Activated T-cell treated with anti-CD3 and anti-CD28 coated beads for 48 hours (primary cell): ENCODE measurements at places on chromosomes 7 and 10.

DNA sequence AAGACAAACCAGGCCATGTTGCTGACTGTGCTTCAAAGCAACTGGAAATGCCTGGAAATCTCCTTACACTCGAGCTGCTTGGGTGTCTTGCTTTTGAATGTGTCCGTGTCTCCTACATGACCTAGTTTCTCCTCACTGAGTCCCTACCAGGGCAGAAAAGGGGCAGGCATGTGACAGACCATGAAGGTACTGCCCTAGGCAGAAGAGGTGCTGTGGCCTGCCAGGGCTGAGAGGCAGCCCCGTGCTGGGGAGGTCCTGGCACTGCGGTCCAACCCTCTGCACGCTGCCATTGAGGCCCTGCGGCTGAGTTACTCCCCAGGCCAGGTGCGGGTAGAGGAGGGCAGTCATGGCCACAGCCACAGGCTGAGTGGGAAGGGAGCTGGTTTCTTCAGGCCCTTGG lies 159.3 kb downstream of the LYZL1 start:
- DNase-seq = no peak

DNA sequence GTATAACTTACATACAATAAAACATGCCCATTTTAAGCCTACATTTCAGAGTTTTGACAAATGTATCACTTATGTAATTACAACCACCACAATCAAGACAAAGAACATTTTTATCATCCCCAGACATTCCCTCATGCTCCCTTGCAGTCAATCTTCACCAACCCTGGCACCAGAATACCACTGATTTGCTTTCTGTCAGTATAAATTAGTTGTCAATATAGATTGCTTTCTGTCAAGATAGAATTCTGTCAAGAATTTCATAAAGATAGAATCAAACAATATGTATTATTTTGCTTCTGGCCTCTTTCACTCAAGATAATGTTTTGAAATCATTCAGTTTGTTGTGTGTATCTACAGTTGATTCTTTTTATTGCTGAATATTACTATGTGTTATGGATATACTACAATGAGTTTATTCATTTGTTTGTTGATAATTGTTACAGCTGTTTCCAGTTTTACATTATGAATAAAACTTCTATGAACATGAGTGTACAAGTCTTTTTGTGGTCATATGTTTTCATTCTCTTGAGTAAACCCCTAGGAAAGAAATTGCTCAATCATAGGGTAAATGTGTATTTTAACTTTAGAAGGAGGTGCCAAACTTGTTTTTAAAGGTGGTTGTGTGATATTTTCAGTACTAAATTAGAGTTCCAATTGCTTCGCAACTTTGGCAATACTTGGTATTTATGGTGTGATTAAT lies 56.9 kb downstream of the IFIT5 start:
- DNase-seq = no peak

- DNase-seq = no peak
These were observed 3.3 kb downstream of the SLC26A3 start for GRCh38 chr7:107799647-107800264.

DNA sequence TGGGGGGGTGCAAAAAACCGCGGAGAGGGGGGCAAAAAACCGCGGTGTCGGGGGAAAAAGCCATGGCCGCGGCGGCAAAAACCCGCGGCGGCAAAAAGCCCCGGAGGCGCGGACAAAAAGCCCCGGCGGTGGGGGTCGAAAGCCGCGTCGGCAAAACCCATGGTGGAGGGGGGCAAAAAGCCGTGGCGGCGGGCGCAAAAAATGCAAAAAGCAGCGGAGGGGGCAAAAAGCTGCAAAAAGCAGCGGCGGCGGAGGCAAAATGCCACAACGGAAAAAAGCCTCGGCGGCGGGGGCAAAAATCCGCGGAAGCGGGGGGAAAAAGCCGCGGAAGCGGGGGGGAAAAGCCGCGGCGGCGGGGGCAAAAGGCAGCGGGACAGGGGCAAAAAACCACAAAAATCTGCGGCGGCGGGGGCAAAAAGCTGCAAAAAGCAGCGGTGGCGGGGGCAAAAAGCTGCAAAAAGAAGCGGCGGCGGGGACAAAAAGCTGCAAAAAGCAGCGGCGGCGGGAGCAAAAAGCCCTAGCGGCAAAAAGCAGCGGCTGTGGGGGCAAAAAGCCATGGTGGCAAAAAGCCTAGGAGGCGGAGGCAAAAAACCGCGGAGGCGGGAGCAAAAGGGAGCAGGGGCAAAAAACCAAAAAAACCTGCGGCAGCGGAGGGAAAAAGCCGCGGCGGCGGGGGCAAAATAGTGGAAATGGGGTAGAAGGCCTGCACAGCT lies 418.9 kb downstream of the ZNF716 start:
- no peak for DNase-seq
